Natural killer cell treated with Interleukin-12 subunit alpha and Interleukin-12 subunit beta and Interleukin-15 and Interleukin-18, amount 100 ng/mL, for 72 hours (primary cell): ENCODE measurements at places on chromosomes 2 and 18. TPM values are rescaled to one million over a fixed set of nuclear protein-coding genes. Genes with fewer than 3 reads are reported as not detected.

The OTOF gene
- total RNA-seq = 0.57 TPM

The B4GALT6 gene
- total RNA-seq = 23.6 TPM

- H3K27me3 ChIP-seq = peaks cover 14% of the 10 kb centered on the region
- H3K27ac ChIP-seq = no peak overlapping the region
- DNase-seq = no peak
- peaks cover 15% of the 10 kb centered on the region for H3K4me1 ChIP-seq
Measured at GRCh38 chr2:44774826-44775492, 166.5 kb upstream of the SIX3 start.

The IRS1 gene
- 0.39 TPM for total RNA-seq
